Stimulated activated CD8-positive, alpha-beta memory T cell treated with anti-CD3 and anti-CD28 coated beads, Interleukin-7, amount 100 ng/mL, for 48 hours (primary cell): ENCODE measurements at places on chromosomes 7 and 10.

- DNase-seq = no peak
Observed at GRCh38 chr10:75978213-75978612, 546.8 kb downstream of the LRMDA start.

DNA sequence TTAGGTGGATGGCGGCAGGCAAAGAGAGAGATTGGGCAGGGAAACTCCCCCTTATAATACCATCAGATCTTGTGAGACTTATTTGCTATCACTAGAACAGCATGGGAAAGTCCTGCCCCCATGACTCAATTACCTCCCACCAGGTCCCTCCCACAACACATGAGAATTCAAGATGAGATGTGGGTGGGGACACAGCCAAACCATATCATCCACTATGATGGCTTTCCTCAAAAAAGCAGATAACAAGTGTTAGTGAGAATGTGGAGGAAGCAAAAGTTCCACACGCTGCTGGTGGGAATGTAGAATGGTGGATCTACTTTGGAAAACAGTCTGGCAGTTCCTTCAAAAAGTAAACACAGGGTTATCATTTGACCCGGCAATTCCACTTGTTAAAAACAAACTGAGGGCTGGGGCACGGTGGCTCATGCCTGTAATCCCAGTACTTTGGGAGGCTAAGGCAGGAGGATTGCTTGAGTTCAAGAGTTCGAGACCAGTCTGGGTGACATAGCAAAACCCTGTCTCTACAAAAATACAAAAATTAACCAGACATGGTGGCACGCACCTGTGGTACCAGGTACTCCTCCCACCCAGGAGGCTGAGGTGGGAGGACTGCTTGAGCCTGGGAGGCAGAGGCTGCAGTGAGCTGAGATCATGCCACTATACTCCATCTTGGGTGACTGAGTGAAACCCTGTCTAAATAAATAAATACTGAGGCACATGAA, 161.4 kb upstream of the EEPD1 start:
- DNase-seq = no peak

GRCh38 chr7:150524018-150524417, 9.3 kb downstream of the GIMAP7 start:
- DNase-seq = no peak

GRCh38 chr7:31663072-31663471, 23.9 kb upstream of the PPP1R17 start:
- DNase-seq = no peak

DNA sequence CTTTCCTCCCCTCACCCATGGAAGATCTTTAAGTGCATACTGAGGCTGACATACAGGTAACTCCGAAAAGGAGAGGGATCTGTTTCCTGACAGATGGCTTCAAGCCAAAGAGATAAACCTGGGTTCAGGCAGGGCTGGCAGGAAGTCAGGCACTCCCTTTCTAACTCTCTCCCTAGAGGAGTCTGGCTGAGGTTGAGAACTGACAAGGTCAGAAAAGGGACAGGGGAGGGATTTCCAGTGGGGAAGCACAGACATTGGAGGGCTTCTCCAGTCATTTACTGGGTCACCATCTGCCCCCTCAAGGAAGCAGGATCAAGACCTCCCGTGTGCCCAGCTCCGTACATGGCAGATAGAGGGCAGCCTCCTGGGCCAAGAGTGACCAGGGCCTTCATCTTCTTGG, 31.6 kb downstream of the TLX1 start:
- no peak for DNase-seq

DNA sequence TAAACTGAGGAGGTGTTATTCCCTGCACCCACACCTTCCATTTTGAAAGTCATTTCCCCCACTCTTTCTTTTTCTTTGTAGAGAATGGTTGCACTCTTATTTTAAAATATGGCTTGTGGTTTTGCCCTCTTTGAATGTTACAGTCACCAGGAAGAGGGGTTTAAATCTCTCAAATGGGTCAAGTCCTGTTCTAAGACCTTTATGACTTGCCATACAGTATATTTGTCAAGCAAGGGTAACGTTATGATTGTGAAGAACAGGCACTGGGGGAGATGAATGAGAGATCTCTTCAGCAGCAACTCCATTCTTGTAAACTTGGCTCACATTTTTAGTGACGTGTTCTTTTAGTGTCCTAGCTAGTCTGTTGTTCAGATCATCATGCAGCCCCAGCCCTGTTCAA, 634.7 kb downstream of the KCNMA1 start:
- no peak for DNase-seq

DNA sequence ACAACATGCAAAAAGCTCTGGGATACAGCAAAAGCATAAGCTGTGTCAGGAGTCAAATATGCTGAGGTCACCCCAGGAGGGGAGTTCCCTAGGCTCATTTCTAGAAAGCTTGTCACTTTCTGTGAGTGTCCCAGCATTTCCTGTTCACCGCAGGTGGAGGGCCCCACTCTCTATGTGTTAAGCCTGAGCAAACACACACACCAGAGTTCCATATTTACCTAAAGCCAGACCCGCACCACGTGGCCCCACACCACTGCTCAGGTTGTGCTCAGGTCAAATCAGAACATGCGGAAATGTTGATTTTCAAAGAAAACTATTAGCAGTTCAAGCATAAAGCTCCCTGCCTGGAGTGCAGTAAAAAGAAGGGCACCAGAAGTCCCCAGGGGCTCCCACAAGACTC, 259.6 kb upstream of the PPP2R2D start:
- DNase-seq = no peak

GRCh38 chr7:43768887-43769272, 10.4 kb downstream of the BLVRA start:
- no peak for DNase-seq

- DNase-seq = no peak
Observed at GRCh38 chr7:99012722-99013121, 131.2 kb downstream of the SMURF1 start.

- no peak for DNase-seq
Observed at GRCh38 chr10:60707841-60708240, 70.4 kb upstream of the CDK1 start.

DNA sequence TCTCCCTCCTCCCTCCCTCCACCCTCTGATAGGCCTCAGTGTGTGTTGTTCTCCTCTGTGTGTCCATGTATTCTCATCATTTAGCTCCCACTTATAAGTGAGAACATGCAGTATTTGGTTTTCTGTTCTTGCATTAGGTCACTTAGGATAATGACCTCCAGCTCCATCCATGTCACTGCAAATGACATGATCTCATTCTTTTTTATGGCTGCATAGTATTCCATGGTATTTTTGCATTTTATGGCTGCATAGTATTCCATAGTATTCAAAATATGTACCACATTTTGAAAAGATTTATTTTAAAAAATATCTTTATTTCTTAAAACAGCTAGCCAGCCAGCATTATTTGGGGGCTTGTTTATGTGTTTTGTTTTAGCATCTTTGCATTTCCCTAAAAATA, 275.6 kb downstream of the SFMBT2 start:
- no peak for DNase-seq

DNA sequence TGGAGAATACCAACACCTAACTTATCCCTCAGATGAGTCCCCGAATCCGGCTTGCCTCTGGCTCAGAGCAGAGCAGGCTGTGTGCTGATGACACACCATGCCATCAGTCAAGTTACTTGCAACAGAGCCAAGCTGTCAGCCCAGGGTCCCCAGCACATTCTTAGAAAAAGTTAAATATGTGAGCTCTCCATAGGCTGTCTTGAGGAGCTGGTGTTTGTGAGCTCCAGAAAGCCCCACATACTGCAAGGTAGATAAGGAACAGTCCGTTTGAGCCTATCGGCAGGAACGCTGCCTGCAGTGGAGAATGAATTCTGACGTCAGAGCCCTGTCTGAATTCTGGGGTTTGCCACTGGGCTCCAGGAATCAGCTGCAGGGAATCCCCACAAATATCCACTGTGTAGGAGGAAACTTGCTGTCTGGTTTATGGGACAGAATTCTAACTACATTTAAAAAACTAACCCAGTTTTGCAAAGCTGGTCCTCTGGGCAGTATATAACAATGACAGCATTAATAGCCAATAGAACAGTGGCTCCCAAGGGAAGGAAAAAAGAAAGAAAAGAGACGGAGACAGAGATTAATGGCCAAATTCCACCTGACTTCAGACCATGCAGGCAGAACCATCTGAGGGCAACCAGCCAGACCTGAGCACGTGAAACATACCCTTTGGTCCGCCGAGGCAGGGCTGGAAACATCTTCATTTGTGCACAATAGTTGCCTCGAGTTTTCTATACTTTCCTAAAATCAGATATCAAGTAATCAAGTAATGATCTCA, 3.6 kb downstream of the SFXN4 start:
- no peak for DNase-seq

DNA sequence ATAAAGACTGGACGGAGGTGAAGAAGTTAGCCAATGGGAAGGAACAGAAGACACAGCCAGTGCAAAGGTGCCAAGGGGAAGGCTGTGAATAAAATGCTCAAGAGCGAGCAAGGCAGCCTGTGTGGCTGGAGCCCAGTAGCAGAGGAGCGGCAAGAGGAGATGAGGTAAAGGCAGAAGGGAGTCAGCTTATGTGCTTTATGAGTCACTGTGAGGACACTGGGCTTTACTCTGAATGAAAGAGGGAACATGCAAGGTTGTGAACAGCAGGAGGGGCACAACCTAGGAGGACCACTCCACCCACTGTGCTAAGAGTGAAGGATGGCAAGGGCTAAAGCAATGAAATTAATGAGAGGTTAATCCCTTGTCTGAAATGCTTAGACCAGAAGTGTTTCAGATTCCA, 129.0 kb upstream of the ODAD2 start:
- DNase-seq = no peak

GRCh38 chr10:101782811-101783735, at the start of gene NPM3:
NPM3 (minus strand) TSS chr10:101783446; CDS start chr10:101783390, 56 bp downstream.
- peak; percentile 89 for DNase-seq

GRCh38 chr7:157846271-157846670, 509.5 kb downstream of the DNAJB6 start:
- no peak for DNase-seq

DNA sequence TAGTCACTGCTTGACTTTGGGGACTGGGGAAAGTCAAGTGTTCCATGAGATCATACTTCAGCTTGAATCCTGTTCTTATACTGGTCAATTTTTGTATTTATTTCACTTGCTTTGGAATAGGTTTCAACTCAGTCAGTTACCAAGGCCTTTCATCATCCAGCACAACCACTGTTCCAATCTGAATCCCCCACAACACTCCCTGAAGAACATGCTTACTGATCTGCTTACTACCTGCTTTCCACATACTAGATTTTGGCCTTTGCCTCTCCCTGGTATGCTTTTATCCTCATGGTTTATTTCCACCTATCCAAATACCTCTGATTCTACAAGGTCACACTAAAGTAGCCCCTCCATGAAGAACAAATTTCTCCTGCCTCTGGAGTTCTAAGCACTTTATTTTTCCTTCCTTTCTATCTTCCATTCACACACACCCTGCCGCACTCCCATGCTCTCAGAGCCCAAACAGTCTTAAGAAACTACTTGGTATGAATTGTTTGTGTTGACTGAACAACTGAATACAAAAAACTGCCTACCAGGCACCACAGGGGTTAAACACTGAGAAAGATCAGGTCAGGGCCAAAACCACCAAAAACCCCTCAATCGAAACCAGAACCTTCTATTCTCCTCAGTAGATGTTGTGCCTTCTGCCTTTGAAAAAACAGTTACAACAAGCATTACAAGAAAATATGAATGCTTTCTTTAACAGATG, 178.1 kb downstream of the AVL9 start:
- DNase-seq = no peak

- DNase-seq = no peak
Observed at GRCh38 chr10:101716891-101717659, 22.1 kb upstream of the FBXW4 start.

DNA sequence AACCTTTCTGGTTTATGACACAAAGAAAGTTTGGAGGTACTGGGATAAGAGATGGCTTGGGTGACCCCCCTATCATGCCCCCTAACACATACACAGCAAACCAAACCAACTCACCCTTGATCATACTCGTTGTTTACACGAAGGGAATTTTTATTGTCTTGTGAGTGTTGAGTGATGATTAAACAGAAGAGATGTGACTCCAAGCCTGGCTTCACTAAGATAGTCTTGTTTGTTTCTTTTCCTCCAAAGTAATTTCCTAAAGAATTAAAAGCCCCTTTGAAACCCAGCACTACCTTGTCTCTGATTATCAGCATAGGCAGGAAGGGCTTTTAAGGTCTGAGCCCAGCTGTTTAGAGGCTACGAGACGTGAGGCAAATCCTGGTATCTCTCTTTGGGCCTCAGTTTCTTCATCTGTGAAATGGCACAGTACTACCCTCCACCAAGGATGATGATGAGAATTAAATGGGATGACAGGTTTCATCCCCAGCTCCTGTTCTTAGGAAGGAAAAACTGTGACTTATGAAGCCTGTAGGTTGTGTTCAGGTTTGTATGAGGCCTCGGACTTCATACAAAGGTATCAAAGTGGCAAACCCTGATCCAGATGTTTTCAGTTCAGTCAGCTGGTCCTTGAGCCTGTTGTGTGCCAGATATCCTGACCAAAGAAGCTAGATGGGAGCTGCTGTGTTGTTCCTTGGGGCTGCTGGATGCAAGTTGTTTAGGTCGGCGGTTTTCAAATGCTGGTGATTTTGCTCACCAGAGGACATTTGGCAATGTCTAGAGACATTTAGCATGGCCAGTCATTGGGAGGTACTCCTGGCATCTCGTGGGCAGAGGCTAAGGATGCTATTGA, 51.8 kb downstream of the TCF7L2 start:
- no peak for DNase-seq
